ENCODE measurements at places on chromosomes 6 and 20.

GRCh38 chr20:24915440-24915839 lies 33.6 kb upstream of the CST7 start:
- no peak for DNase-seq

DNA sequence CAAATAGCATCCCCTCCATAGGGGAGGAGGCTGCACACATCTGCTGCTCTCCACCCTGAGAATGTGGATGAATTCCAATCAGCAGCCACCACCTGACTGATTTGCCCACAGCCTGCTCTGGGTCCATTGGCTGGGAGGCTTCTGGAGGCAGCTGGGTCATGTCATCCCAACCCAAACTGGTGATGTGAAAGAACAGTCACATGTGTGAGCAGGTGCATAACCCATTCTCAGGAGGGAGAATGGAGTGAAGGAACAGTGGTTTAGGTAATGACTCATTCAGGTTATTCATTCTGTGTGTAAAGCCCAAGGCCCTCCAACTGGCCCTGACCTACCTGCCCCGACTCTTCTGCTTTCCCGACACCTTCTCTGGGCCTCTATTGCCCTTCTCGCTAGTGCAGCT lies 90.9 kb upstream of the GCM1 start:
- no peak for DNase-seq

GRCh38 chr6:73418081-73418741 lies 23.6 kb downstream of the DDX43 start:
- DNase-seq: no peak

DNA sequence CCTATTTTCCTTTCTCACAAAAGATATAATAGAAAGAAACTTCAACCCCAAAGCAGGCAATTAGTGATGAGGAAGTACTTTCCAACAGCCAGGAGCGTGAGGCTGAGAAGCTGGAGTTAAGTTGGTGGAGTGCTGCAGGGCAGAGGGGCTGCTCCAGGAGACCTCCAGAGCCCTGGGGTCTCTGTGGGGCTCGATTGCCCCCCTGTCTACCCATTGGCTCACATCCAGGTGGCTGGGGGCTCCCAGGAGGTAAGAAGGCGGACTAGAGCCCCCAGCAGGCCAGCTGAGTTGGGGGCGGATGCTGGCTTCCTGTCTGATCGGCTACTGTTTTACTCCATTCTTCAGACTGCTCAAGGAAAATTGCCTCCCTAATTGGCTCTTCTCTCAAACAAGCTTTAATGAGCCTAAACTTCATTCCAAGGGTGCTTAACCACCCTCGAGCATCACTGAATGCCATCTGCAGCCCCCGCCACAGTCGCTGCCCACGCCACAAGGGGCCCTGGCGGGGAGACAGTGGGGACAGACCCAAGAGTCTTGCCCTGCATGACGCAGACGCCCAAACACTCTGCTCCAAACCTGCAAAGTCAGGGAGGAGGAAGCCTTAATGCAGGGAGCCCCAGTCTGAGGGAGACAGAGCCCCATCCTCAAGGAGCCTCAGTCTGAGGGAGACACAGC lies 78.6 kb downstream of the MDGA1 start:
- DNase-seq: peak; percentile 47

GRCh38 chr6:52539607-52540006 lies 37.3 kb downstream of the TRAM2 start:
- no peak for DNase-seq

GRCh38 chr6:48037946-48038345 lies 73.1 kb downstream of the PTCHD4 start:
- no peak for DNase-seq

- DNase-seq: peak; percentile 46
These were observed 84.7 kb downstream of the FOXA2 start for GRCh38 chr20:22499515-22500166.

DNA sequence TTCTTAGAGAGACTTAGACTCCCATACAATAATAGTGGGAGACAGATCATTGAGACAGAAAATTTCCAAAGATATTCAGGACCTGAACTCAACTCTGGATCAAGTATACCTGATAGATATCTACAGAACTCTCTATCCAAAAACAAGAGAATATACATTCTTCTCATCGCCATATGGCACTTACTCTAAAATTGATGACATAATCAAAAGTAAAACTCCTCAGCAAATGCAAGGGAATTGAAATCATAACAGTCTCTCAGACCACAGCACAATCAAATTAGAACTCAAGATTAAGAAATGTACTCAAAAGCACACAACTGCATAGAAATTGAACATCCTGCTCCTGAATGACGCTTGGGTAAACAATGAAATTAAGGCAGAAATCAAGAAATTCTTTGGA lies 28.7 kb downstream of the PERP start:
- no peak for DNase-seq

DNA sequence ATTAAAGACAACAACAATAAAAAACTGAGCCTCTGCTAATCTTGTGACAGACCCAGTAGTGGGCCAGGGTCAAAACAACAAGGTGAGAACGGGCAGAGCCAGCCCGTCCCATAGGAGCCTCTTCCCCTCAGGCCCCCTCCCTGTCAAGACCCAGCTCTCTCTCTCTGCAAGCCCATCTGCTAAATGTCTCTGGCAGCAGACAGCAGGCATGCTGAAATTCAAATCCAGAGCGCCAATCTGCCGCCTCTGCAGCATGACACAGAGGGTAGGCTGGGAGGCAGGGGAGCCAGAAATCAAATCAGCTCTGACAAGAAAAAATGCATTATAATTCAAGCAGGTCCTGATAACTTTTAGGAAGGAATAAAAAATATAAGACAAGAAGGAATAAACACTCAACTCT lies 26.3 kb downstream of the METTL24 start:
- peak; percentile 97 for DNase-seq

GRCh38 chr6:18004256-18004985 lies 17.0 kb upstream of the KIF13A start:
- DNase-seq: no peak

- no peak for DNase-seq
These were observed 626 bp upstream of the CDK5RAP1 start for GRCh38 chr20:33401921-33402369.

DNA sequence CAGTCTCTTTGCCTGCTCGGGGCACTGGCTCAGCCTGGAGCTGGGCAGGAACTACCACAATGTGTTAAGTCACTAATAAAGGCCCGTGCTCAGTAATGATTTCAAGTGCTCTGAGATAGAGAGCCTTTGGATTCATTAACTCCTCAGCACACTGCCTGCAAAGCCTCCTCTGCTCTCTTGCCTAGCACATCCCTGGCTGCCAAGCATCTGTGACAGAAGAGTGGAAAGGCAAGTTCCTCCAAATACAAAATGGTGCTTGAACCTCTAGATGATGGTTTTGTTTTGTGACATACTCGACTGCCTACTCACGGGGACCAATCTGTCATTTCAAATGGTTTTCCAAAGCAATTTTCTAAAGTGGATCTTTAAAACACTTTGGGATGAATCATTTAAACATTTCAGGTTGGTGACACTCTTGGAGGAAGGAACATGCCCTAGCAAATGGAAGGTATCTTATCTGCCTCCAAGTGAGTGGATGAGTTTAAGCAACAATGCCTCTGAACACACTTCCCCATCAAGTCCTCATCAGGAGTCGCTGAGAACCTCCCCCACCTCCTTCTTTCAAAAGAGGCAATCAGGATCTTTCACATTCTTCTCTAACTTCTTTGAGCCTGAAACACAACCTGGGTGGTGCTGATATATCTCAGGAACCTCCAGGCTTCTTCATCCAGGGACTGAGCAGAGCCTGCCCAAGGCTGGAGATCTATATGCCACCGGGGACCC lies 35.8 kb downstream of the METTL24 start:
- DNase-seq: no peak

- no peak for DNase-seq
These were observed 5.0 kb upstream of the SLC12A5 start for GRCh38 chr20:46023999-46024398.

DNA sequence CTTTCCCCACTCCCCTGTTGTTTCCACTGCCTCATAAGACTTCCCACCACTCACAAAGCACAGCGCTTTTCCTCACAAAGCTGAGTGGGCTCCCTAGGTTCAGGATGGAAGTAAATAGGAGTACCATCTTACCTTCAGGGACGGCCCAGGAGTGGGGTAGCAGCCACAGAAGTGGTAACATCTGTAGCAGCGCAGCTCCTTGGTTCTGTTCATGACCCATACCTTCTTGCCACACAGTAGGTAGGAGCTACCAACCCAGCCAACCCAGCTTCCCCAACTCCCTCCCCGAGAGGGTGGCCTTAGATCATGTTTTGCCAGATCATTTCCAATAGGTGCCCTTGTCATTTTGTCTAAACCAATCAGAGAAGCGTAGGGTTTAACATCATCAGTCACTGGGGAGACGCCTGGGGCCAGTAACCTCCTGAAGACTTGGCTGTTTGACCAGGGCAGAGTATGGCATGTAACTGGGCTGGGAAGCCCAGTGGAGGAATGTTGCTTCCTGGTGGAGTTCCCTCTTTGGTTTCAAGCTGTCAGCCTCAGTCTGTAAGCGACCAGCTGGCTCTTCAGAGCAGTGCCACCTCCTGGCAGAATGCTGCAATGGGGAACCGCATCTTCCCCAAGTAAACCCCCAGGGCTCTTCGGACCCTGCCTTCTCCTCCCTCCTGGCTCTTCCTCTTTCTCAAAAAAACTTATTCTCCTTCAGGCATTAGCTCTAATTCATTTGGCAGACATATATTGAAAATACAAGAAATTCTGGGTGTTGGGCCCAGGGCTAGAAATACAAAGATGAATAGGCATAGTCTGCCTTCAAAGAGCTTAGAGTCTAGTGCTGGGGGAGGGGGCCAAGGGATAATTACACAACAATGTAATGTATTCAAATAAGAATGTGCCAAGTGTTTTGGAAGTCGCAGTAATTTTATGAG lies at the start of gene HLA-DMA:
TSS of gene HLA-DMA (minus strand) at position 281 of the 923 bp plus-strand sequence. CDS start at position 220, 61 bp downstream.
- DNase-seq: peak; percentile 59

- DNase-seq: no peak
These were observed 9.9 kb upstream of the MMP24 start for GRCh38 chr20:35216541-35216940.

- peak; percentile 72 for DNase-seq
These were observed 758.9 kb upstream of the MMS22L start for GRCh38 chr6:98041921-98042320.

DNA sequence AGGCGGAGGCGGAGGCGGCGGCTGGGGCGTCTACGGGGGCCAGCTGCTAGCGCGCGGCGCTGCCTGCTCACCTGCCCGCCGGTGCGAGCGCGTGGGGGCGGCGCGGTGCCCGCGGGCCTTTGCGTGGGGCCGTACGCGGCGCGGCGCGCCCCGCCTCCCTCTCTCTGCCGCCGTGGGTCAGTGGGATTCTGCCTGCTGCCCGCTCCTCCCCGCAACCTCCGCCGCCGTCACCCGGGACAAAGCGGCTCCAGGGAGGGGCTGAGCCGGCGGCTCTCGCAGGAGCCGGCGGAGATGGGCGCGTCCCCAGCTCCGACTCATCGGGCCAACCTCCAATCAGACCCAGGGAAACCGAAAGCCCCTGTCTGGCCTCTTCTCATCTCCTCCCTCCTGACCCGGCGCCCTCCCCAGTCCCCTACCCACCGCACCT lies at the start of gene RCAN2:
TSS of gene RCAN2 (minus strand) at position 249 of the 427 bp plus-strand sequence.
- DNase-seq: peak; percentile 49

- no peak for DNase-seq
These were observed 9.8 kb downstream of the SLC17A5 start for GRCh38 chr6:73644030-73644429.

DNA sequence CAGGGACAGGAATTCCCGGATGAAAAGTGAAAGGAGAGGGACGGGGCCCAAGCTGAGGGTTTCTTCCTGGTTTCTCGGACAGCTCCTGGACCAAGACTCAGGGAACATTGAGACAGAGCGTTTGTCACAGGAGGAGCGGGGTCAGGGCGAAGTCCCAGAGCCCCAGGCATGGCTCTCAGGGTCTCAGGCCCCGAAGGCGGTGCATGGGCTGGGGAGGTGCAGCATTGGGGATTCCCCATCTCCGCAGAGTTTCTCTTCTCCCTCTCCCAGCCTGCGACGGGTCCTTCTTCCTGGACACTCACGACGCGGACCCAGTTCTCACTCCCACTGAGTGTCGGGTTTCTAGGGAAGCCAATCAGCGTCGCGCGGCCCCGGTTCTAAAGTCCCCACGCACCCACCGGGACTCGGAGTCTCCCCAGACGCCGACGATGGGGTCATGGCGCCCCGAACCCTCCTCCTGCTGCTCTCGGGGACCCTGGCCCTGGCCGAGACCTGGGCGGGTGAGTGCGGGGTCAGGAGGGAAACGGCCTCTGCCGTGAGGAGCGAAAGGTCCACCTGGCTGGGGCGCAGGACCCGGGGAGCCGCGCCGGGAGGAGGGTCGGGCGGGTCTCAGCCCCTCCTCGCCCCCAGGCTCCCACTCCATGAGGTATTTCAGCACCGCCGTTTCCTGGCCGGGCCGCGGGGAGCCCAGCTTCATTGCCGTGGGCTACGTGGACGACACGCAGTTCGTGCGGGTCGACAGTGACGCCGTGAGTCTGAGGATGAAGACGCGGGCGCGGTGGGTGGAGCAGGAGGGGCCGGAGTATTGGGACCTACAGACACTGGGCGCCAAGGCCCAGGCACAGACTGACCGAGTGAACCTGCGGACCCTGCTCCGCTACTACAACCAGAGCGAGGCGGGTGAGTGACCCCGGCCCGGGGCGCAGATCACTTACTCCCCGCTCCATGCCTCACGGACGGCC lies 54.6 kb upstream of the POLR1H start:
- DNase-seq: no peak

DNA sequence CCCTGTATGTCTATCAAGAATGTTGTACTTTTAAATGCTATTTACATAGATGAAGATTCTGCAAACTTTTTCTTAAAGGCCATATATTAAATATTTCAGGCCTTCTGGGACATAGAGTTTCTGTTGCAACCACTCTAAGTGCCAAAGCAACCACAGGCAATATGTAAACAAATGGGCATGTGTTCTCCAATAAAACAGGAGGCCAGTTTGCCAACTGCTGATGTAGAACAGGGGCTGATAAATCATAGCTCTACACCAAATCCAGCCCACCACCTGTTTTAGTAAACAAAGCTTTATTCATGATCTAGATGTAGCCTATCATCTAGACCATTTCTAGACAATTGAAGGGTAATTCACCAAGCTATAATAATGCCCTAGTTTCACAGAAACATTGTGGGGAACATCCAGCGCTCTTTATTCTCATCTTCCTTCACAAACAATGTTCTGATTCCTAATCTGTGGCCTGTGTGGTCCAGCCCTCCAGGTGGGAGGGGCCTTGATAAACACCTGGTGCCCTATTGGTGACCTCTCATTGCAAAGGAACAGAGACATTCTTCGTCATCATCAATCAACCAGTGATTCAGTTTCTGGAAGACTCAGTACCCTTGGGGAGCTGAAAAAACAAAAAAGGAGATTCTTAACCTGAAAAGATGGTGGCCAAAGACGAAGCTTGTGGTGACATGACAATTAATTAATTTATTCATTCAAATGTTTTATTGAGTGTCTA lies 80.2 kb downstream of the PREP start:
- no peak for DNase-seq

- no peak for DNase-seq
These were observed 26.4 kb downstream of the EPB41L2 start for GRCh38 chr6:131036601-131037000.

DNA sequence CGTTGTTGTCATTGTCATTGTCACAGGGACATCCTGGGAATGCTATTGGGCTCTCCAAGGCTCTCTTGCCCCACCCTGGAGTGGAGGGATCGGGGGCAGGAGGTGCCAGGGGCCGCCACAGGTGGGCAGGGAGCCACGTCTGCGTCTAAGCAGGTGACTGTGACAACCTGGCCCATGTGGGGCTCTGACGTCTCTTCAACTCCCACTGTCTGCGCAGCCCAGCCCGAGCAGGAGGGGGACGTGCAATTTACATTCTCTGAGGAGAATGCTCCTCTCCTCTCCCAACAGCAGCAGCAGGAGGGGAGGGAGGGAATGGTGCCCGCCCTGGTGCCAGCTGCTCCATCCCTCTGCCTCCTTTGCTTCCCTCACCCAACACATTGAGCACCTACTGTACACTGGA lies 50.1 kb downstream of the GRM4 start:
- no peak for DNase-seq

Data from brain (organoid and tissue), 16 donors.